ENCODE measurements at places on chromosomes 5 and 9. TPM values are rescaled to one million over a fixed set of nuclear protein-coding genes. Genes with fewer than 3 reads are reported as not detected.
A peak's percentile ranks its signal among the peaks of the same experiment; 100 is the strongest.

Gene DUSP1
- 17.2 TPM for total RNA-seq

Gene PRDM9
- total RNA-seq = not detected

Gene HAPLN1
- total RNA-seq = 4.0 TPM

Gene SHISAL2B
- total RNA-seq = 3.9 TPM

Gene PTRH1
- 15.1 TPM for total RNA-seq

Gene AP3B1
- 40.7 TPM for total RNA-seq

Gene DAP
- total RNA-seq = 35.7 TPM

Gene DMGDH
- total RNA-seq = 0.52 TPM

Gene HABP4
- total RNA-seq = 9.9 TPM

DNA sequence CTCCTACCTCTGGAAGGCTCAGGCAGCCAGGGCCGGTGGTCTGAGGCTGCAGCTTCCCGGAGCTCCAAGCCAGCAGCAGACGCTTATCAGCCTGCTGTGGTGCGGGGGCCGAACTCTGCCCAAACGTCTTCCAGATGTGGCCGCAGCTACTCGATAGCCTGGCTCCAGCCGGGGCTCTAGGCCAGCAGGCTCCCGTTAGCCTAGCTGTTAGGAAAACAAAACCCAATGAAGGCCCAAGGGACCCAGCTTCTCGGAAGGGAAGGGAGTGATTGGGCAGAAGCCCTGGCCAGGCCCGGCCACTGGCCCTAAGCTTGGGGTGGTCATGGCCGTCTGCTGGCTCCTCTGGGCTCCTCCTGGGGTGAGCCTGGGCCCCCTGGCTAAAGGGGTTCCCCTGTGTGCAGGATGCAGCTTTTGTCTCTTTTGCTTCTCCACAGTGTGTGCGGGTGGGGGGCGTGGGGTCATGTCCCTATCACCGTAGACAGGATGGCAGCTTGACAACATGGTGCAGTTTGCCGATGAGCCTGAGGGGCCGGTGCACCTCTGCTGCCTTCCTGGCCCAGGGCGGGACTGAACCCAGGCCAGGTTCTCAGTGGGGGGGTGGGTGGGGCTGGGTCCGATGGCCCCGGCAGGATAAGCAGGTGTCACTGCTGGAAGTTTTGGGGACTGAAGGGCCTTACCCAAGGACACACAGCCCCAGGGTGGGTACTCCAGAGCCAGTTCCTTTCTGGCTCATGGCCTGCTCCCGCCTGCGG, 18.7 kb downstream of the MYMK start:
- peaks cover 15% of the 10 kb centered on the region for H3K4me1 ChIP-seq
- H3K27me3 ChIP-seq = no peaks in the 10 kb centered on the region
- no peak for DNase-seq

GRCh38 chr9:16030528-16031185, 477.8 kb downstream of the CCDC171 start:
- H3K4me1 ChIP-seq = no peaks in the 10 kb centered on the region
- no peak overlapping the region for H3K4me3 ChIP-seq
- no peak for DNase-seq
- H3K27me3 ChIP-seq = no peaks in the 10 kb centered on the region
- no peak overlapping the region for H3K27ac ChIP-seq

GRCh38 chr5:107500347-107500746, 170.4 kb downstream of the EFNA5 start:
- H3K36me3 ChIP-seq = no peaks in the 10 kb centered on the region
- peaks cover 68% of the 10 kb centered on the region for H3K4me1 ChIP-seq
- no peak for DNase-seq
- H3K4me3 ChIP-seq = no peak overlapping the region

- DNase-seq = no peak
- peaks cover 14% of the 10 kb centered on the region for H3K4me1 ChIP-seq
- no peak overlapping the region for H3K27ac ChIP-seq
- no peaks in the 10 kb centered on the region for H3K36me3 ChIP-seq
Observed at GRCh38 chr5:66645039-66645438, 48.8 kb downstream of the MAST4 start.

DNA sequence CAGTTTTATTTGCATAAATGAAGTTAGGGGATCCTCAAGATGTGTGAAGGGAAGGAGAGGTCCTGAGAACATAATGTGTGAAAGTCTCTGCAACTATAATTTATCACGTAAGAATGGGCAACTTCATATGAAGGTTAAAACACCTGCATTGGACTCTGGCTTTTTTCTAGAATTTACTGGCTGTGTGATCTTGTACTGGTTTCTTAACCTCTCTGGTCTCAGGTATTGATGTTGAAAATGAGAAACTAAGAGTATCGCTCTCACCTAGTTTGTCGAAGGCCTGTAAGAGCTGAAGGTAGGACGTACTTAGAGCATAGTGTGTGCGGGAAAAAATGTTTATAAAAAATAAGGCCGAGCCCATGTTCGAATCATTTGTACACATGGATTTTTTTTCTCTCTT, 280.5 kb downstream of the ICE1 start:
- H3K27me3 ChIP-seq = no peaks in the 10 kb centered on the region
- no peak overlapping the region for H3K27ac ChIP-seq
- no peaks in the 10 kb centered on the region for H3K36me3 ChIP-seq
- DNase-seq = no peak
- no peak overlapping the region for H3K4me3 ChIP-seq

DNA sequence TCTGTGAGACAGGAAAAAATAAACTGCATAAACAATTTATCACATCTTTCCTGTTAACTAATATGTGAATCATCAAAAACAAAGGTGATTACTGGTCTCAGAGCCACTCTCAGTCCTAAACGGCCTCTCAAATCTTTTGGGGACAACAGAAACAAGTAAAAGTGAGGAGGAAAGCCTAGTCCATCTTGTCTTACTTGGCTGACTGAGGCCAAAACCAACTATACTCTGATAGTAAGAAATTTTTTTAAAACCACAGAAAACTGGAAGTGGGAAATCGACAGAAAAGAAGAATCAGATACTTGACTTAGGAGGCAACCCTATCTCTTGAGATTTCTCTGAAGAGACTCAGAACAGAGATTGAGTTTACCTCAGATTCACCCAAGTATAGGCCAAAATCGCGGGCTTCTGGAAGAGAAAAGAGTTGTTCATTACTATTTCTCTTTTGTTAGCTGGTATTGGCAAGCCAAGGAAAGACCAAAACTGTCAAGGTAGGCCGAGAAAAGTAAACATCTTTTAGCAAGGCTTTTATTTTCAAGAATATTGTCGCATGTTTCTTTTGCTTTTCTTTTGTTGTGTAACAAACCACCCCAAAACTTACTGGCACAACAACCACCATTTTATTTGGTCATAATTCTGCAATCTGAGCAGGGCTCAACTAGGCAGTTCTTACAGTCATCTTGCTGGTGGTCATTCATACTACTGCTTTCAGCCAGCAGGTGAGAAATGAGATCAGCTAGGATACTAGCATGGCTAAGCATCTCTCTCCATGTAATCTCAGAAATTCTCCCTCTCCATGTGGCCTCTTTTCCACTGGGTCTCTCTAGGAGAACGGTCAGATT, 46.1 kb downstream of the RFX3 start:
- H3K27ac ChIP-seq = 0 out of 2 replicates have a peak overlapping the region, but pooled peaks have one; percentile 18
- H3K27me3 ChIP-seq = no peaks in the 10 kb centered on the region
- H3K36me3 ChIP-seq = no peaks in the 10 kb centered on the region
- no peak overlapping the region for H3K4me3 ChIP-seq

- H3K27ac ChIP-seq = no peak overlapping the region
- H3K36me3 ChIP-seq = no peaks in the 10 kb centered on the region
- H3K4me1 ChIP-seq = no peaks in the 10 kb centered on the region
Observed at GRCh38 chr9:114303977-114304376, 18.9 kb upstream of the ORM1 start.

GRCh38 chr5:145483212-145483611, 351.9 kb downstream of the PRELID2 start:
- H3K4me3 ChIP-seq = no peak overlapping the region
- no peak for DNase-seq
- no peak overlapping the region for H3K27ac ChIP-seq
- 0 out of 2 replicates have a peak, but pooled peaks cover 5% of the 10 kb centered on the region for H3K4me1 ChIP-seq
- H3K36me3 ChIP-seq = no peaks in the 10 kb centered on the region

GRCh38 chr9:120536949-120537640, 42.9 kb downstream of the CDK5RAP2 start:
- H3K27ac ChIP-seq = no peak overlapping the region
- DNase-seq = no peak
- H3K27me3 ChIP-seq = no peaks in the 10 kb centered on the region
- H3K4me3 ChIP-seq = no peak overlapping the region
- H3K36me3 ChIP-seq = peaks cover 26% of the 10 kb centered on the region

DNA sequence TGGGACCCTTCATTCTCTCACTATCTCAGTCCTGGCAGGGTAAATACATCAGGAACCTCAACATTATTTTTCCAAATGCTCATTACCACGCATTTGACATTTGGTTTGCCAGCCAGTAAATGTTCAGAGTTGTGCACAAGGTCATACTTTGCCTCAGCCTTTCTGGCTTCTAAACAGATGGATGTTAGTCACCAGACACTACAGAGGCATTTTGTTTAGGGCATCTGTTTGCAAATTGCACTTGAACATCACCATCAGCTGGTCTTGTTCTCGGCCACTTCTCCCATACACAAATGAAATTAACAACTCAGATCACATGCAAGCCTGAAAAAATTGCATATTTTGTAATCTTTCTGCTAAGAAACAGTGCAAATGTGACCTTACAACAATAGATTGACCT, 75.0 kb upstream of the SLC1A1 start:
- H3K27me3 ChIP-seq = no peaks in the 10 kb centered on the region
- no peaks in the 10 kb centered on the region for H3K4me1 ChIP-seq
- no peak overlapping the region for H3K4me3 ChIP-seq

GRCh38 chr5:150062216-150062922, 24.0 kb downstream of the CSF1R start:
- H3K27me3 ChIP-seq = no peaks in the 10 kb centered on the region
- H3K27ac ChIP-seq = no peak overlapping the region

DNA sequence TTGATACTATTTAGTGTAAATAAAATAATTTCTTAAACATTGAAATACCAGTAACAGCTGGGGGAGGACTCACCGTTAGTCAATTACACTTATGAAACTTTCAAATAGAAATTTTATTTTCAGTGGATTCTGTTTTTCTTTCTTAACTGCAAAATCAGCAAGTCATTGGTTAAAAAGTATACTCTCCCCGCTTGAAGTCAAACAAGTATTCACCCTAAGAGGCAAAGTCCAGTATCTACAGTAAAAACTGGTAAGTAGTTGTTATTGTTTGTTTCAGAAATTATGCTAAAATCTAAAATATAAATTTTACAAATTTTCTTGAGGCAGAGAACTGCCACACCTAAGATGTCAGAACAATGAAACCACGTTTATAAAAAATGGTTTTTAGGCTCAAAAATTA, 22.4 kb downstream of the NREP start:
- no peak for DNase-seq
- H3K36me3 ChIP-seq = peaks cover 15% of the 10 kb centered on the region
- H3K4me1 ChIP-seq = peaks cover 35% of the 10 kb centered on the region
- H3K4me3 ChIP-seq = no peak overlapping the region
- no peak overlapping the region for H3K27ac ChIP-seq

GRCh38 chr9:115739096-115739875, 414.3 kb upstream of the PAPPA start:
- DNase-seq = no peak
- no peaks in the 10 kb centered on the region for H3K36me3 ChIP-seq
- no peaks in the 10 kb centered on the region for H3K27me3 ChIP-seq
- no peak overlapping the region for H3K27ac ChIP-seq

GRCh38 chr5:27325513-27325912, 287.1 kb upstream of the CDH9 start:
- no peak overlapping the region for H3K27ac ChIP-seq
- no peak for DNase-seq
- no peaks in the 10 kb centered on the region for H3K36me3 ChIP-seq
- H3K4me1 ChIP-seq = no peaks in the 10 kb centered on the region
- H3K4me3 ChIP-seq = no peak overlapping the region

GRCh38 chr9:12060811-12061210, 632.4 kb upstream of the TYRP1 start:
- no peak for DNase-seq
- H3K4me1 ChIP-seq = no peaks in the 10 kb centered on the region

GRCh38 chr5:121500310-121500709, 351.4 kb upstream of the FTMT start:
- H3K4me1 ChIP-seq = peaks cover 12% of the 10 kb centered on the region
- no peak overlapping the region for H3K4me3 ChIP-seq
- H3K27me3 ChIP-seq = no peaks in the 10 kb centered on the region

- no peaks in the 10 kb centered on the region for H3K27me3 ChIP-seq
- H3K4me3 ChIP-seq = no peak overlapping the region
- no peak overlapping the region for H3K27ac ChIP-seq
- DNase-seq = no peak
Observed at GRCh38 chr5:180598797-180599589, 7.7 kb upstream of the SCGB3A1 start.

DNA sequence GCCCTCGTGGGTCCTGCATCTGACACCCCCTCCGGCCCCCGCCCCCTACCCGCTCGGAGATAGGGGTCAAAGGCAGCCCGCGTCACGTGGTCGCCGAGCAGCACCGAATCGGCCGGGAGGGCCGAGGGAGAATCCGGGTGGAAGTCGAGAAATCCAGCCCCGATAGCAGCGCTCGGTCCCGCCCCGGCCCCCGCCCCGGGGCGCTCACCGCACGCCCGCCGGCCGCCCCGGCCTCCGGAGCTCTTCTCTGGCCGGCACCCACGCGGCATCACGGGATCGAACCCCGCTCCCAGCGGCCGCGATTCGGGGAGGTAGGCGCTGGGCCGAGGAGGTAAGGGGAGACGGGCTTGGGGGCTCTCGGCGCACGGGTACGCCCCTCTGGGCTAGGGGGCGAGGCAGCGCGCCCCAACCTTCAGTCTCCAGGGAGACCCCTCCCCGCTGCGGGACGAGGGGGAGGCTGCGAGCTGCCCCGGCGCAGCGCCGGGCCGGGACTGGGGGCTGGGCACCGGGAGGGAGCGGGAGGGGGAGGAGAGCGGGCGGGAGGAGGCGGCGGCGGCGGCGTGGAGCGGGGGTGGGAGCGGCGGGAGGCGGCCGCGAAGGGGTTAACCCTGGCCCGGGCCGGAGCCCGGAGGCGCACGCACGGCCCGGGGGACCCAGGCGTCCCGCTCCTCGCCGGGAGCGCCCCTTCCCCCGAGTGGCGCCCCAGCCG, 22.1 kb upstream of the NDST1 start:
- DNase-seq = peak; percentile 65
- H3K36me3 ChIP-seq = no peaks in the 10 kb centered on the region
- peaks cover 46% of the 10 kb centered on the region for H3K4me1 ChIP-seq
- H3K27me3 ChIP-seq = no peaks in the 10 kb centered on the region
- H3K4me3 ChIP-seq = peak overlapping the region; percentile 90

DNA sequence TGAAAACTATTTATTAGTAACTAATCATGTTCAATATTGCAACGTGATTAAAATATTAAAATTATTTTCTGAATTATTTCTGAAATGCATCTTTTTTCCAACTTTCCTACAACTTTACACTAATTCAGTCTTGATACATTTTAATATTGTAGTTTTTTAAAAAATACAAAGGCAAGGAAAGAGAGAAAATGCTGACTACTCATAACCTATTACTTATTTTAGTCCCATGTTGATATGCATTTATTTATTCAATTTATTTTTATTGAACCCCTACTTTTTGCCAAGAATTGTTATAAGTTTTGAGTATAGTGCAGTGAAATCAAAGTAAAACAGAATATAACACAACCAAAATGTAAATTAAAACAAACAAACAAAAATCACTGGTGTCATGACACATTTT, 978.2 kb downstream of the CDH9 start:
- DNase-seq = no peak
- H3K36me3 ChIP-seq = no peaks in the 10 kb centered on the region
- H3K4me1 ChIP-seq = no peaks in the 10 kb centered on the region
- H3K4me3 ChIP-seq = no peak overlapping the region
- H3K27ac ChIP-seq = no peak overlapping the region

Measured in GM23338 (cell line).